NCI-H1930 (cell line): ENCODE measurements at places on chromosomes 6 and 20.

GRCh38 chr6:38782616-38783015, 67.5 kb downstream of the DNAH8 start:
- no peak for DNase-seq

DNA sequence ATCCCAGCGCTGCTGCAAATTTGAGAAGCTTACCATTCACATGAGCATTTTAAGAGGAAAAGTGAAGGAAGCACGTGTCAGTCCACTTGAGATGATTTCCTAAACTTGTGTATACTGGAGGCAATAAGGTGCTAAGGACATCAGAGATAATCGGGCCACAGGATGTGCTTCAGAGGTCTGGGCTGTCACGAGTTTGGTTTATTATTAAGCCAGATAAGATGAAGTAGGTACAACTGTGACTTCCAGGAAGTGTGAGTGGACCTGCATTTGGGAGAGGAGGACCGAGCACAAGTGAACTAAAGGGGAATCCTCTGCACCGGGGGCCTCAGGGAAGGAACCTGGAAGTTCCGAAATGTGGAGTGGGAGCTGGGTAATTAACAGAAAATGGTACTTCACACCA, 1.4 kb downstream of the SAMD5 start:
- DNase-seq = no peak

- no peak for DNase-seq
Observed at GRCh38 chr6:54002116-54002515, 109.1 kb upstream of the MLIP start.

GRCh38 chr6:156984178-156984738, 207.1 kb downstream of the ARID1B start:
- DNase-seq = no peak

DNA sequence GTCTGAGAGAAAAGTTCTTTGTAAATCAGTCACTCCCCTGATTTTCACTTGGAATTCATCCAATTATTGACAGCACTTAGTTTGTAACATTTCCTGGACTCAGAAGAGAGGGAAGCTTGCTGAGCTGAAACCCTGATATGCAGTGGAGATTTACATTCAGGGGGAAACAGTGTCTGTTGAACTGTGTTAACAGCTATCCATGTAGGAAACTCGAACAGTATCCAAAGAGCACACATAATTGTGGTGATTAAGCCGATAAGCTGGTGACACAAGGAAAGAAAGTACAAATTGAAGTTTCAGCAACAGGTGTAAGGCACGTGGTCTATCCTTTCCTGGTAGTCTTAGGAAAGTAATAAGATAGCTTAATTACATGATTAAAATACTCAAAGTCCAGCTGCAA, 78.1 kb upstream of the FLRT3 start:
- no peak for DNase-seq

- no peak for DNase-seq
Observed at GRCh38 chr6:111591370-111591900, 14.2 kb downstream of the TRAF3IP2 start.

- DNase-seq = no peak
Observed at GRCh38 chr6:41174610-41175009, 11.7 kb upstream of the TREM2 start.

GRCh38 chr6:170100046-170100445, 190.8 kb downstream of the DLL1 start:
- DNase-seq = no peak

GRCh38 chr6:4747588-4747987, 28.6 kb upstream of the CDYL start:
- DNase-seq = no peak

GRCh38 chr20:4383961-4384360, 337.7 kb upstream of the PRND start:
- no peak for DNase-seq

DNA sequence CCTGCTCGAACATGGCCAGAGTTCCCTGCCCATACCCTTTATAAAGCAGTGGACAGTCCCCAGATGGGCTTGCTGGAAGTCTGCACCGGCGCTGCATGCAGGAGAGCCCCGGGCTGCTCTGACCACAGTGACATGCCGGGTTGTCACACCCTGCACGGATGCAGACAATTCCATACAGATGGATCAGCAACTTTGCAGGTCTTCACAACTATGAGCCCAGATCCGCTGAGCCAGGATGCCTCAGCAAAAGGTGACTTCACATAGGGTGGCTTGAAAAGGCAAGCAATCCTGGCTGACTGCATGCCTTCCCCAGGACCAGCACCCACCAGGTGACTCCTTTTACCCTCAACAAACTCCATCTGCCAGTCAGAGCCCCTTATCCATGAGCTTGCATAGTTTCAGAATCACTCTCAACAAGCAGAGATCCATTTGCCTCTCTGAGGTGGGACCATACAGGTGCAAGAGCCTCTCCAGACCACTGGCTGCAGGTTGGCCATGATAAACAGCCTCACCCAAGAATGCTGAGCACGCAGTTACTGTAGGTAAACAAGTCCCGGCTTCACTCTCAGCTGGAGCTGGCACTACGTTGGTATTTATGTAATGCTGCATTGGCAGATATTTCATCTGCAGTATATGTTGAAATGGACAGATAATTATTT, 183.0 kb upstream of the QKI start:
- no peak for DNase-seq
